Midbrain (tissue), 1 donor: ENCODE measurements at places on chromosomes 11 and 22.

DNA sequence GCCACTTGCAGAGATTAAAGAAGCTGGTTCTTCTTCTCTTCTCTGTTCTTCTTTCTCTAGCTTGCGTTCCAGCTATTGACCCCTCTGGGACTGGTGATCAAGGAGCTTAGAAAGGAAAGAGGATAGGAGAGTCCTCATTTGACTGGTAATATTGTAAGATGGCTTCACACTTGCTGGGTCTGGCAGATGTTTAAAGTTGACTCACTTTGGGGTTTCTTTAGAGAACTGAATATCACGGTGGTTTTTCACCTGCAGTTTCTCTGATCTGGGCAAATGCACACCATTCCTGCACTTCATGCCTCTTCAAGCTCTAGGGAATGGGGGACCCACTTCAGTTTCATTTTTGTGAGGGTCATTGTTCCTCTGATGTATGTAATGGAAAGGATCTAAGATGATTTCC lies 41.8 kb upstream of the DEUP1 start:
- no peak for DNase-seq

DNA sequence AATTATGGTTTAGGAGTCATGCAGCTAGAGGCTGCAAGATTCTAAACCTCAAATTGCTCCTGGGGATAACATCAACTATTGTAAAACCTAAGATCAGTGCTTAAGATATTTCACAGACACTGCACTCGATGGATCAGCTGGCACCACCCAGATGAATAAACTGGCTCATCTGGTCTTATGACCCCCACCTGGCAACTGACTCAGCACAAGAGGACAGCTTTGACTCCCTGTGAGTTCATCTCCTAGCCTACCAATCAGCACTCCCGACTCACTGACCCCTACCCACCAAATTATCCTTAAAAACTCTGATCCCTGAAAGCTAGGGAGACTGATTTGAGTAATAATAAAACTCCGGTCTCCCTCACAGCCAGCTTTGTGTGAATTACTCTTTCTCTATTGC lies 782 bp upstream of the TTC12 start:
- DNase-seq: no peak

DNA sequence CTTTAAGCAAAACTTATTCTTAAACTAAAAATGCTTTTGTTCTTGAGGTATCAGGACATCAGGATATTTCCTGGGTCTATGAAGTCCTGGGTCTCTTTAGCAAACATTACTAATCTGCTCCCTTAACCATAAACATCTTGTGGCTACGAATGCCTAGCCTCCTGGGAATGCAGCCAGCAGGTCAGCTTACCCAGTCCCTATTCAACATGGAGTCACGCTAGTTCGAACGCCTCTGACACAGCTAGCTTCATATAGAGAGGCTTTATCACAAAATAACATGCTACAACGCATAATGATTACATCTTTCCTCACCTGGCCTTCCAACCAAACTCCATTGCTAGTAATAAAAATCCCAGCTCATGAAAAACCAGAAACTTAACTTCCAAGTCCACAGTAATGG lies 17.5 kb upstream of the FIBIN start:
- DNase-seq: no peak

DNA sequence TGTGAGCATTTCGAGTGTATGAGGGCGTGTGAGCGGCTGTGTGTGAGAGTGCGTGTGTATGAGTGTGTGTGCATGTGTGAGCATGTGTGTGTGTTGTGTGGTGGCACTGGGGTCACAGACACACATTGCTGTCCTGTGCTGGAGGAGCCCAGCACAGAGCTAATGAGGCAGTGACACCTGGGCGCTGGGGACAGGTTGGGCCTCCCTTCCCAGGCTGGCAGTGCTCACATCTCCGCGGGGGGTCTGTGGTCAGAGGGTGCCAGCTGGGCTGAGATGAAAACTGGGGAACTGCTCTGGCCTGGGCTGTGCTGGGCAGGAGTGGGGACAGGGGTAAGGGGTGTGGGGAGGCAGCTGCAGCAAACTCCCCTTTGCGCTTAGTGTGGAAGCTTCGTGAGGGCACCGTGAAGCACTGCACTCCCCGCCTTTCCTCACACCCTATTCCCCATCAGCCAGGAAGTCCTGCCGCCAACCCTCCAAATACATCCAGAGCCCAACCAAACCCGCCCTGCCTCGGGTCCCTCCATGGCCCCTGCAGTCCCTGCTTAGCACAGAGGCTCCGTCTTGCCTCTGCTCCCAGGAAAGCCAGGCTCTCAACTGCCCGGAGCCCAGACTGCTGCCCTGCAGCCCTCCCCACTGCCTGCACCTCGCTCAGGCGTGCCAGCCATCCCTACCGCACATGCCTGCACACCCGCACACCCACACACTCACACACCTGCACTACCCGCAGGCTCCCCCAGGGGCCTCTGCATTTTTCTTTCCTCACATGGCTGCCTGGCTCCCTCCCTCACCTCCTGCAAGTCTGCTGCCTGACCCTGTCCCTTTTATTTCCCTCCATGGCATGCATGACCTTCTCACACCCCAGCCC lies 62.0 kb upstream of the THY1 start:
- DNase-seq: no peak

DNA sequence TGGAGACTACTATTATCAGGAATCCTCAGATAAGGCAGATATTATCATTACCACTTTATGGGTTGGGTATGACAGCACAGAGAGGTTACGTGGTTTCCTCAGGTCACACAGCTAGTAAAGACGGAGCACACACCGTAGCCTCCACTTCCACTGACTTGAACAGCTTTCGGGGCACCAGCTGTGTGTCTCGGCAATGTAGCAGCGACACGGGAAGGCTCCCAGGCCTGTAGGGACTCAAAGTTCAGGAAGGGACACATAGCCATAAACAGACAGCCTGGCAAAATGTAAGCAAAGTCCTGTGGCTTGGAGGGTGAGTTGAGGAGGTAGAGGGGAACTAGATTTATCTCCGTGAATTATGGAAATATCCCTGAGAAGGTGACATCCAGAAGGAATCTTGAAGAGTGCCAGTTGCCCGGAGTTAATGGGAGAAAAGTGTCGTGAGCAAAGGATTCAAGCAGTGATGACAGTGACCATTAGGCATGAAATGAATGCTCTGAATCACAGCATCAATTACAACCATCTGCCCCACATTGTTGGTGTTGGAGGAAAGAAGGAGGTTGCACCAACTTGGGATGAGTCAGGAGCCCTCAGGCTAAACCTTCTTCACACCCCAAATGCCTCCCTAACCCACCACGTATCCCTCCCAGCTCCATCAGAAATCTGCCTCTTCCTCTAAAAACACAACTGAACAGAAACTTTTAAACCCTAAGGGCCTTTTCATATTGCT lies 106.7 kb upstream of the ASPHD2 start:
- no peak for DNase-seq

- DNase-seq: no peak
These were observed 7.9 kb upstream of the MACROD1 start for GRCh38 chr11:64173616-64174355.

DNA sequence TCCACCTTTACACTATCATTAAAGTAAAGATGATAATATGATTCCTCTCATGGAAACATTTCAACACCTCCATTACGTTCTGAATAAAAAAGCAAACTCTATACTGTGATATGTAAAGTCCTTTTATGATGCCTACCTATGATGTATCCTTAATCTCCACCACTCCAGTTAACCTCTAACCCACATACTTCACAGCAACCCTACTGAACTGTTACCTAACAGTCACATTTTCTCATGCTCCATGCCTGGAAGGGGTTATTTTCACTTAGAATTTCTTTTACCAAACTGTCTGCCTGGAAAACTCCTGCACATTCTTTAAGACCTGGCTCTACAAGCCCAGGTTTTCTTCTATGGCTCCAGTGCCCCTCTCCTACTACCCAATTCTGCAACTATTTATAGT lies 129.1 kb downstream of the FCHSD2 start:
- no peak for DNase-seq

DNA sequence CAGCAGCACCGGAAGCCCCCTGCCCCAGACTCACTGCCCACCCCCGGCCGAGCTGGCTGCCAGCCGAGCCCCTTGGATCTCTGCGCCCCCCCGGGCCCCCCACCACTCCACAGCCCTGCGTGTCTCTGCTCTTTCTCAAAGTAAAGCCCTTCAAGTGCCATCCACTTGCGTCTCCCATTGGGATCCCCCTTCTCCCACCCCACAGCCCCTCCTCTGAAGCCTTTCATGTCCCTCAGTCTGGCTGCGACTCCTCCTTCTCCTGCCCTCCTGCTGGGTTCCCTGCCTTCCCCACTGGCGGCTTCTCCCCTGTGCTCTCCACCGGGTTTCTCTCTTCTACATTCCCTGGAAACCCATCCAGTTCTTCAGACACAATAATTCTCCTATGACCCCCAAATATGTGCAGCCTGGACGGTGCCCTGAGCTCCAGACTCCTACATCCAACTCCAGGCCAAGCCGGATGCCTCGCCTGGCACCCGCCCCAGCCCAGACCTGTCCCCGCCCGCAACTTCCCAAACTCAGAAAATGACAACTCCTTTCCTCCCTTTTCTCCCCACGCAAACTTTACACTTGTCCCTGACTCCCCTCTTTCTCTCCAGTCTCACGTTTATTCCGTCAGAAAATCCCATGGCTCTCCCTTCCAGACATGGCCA lies 108.9 kb downstream of the WNT7B start:
- no peak for DNase-seq

DNA sequence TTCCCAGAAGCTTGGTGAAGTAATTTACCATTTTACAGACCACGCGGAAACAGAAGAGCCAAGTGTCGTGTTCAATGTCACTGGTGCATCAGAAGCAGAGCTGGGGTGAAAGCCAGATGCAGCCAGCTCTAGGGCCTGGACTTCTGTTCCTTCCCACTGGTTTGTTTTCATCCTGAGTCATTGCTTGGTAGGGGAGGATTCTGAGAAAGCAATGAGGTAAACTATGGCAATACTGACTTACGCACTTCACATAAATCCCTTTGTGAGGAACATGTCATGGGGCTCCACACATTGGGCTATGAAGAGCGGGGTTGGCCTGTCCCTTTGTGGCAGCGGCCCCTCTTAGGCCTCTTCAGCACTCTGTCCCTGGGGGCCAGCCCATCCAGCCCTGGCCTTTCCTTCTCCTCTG lies 52.4 kb upstream of the RBFOX2 start:
- DNase-seq: no peak

GRCh38 chr11:11463405-11463804 lies 110.4 kb upstream of the CSNK2A3 start:
- DNase-seq: no peak

- DNase-seq: no peak
These were observed 132.4 kb downstream of the RBFOX2 start for GRCh38 chr22:35896111-35896705.

- no peak for DNase-seq
These were observed 130.4 kb upstream of the PARVA start for GRCh38 chr11:12246989-12247388.

GRCh38 chr22:33927752-33928151 lies 7.5 kb upstream of the LARGE1 start:
- no peak for DNase-seq

DNA sequence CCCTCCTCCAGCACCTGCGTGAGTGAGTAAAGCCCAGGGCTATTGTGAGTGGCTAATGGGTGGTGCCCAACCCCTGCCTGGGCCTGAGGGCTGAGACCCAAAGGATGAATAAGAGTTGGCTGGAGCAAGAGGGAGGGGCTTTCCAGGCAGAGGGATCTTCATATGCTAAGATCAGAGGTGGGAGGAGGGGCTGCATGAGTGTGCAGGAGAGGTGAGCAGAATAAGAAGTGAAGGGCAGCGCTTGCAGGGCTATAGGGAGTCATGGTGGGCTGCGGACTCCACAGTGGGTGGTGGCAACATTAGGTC lies 3.9 kb downstream of the EMID1 start:
- no peak for DNase-seq

DNA sequence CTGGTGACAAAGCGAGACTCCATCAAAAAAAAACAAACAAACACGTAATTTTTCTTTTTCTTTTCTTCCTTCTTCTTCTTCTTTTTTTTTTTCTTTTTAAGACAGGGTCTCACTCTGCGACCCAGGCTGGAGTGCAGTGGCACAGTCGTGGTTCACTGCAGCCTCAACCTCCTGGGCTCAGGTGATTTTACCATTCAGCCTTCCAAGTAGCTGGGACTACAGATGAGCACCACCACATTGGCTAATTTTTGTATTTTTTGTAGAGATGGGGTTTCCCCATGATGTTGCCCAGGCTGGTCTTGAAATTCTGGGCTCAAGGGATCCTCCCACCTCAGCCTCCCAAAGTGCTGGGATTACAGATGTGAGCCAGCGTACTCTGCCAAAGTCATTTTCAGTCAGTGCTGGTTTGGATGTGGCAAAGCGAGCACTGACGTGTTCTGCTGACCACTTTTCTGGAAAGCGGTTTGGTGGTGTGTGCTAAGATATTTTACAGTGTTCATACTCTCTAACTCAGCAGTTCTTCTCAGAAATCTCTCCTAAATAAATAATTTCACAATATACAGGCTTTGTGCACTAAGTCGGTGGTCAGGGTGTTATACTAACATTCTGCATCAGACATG lies 10.7 kb downstream of the FAM118A start:
- DNase-seq: no peak

GRCh38 chr22:43053176-43053575 lies 36.0 kb downstream of the TTLL1 start:
- DNase-seq: no peak

- no peak for DNase-seq
These were observed 5.5 kb upstream of the SYT9 start for GRCh38 chr11:7246179-7246578.

GRCh38 chr22:22691716-22692701 lies 47.6 kb downstream of the GGTLC2 start:
- no peak for DNase-seq

DNA sequence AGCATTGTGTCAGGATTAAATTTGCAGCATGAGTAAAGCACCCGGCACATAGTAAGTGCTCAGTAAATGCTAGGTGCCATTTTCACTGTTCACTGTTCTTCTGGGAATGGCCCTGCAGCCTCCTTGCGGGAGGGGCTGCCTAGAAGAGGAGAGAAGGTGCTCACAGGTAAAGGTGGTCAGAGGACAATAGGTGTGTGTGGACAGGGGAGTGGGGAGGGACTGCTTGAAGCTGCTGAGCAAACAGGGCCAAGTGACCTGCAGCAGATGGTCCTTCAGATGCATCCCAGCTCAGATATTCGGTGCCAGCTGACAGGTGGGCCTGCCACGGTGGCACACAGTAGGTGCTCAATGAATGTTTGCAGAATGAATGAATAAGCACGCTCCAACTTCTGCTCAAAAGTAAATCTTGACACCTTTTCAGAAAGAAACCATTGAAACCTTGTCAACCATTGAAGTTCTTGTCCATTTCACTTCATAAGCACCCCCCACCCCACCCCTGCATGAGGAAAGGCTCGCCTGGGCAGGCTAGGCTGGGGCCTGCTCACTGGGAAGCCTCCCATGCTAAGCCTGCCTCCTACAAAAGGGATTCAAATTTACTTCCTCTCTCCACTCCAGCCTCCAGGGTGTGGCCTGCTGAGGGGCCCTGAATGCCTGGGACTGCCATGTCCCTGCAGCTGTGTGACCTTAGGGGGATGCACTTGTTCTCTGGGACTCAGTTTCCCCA lies 1.6 kb downstream of the KIAA0930 start:
- no peak for DNase-seq

- no peak for DNase-seq
These were observed 32.3 kb downstream of the MTMR2 start for GRCh38 chr11:95891423-95892170.
